ENCODE measurements at places on chromosomes 3 and 15. TPM values are rescaled to one million over a fixed set of nuclear protein-coding genes. Genes with fewer than 3 reads are reported as not detected.

- no peak for DNase-seq
These were observed 504.9 kb downstream of the EDEM1 start for GRCh38 chr3:5692446-5692845.

GRCh38 chr3:55654123-55654760 is 167.1 kb upstream of the WNT5A start:
- no peak for DNase-seq

- DNase-seq: peak; percentile 41
These were observed 162.5 kb upstream of the CHRNA7 start for GRCh38 chr15:31867536-31868442.

DNA sequence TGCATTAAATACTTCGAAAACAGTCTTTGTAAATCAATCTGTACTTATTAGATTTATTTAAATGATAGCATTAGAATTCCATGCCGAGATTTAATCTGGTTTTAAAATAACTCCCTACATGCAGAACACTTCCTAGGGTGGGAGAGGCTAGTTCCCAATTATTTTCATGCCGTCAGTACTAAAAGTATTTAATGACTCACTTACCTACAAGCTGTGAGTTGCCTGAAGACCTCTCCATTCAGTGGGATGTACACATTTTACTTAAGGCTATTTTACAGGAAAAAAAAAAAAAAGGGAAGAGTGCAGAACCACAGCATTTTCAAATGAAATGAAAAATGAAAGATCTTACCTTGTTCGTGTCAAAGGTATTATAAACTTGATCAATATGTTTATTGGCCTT is 469 bp downstream of the GUCA1C start:
- DNase-seq: no peak

- no peak for DNase-seq
These were observed 26.1 kb downstream of the CCR9 start for GRCh38 chr3:45912435-45912834.

GRCh38 chr15:66228807-66229735 is 24.5 kb downstream of the MEGF11 start:
- no peak for DNase-seq

DNA sequence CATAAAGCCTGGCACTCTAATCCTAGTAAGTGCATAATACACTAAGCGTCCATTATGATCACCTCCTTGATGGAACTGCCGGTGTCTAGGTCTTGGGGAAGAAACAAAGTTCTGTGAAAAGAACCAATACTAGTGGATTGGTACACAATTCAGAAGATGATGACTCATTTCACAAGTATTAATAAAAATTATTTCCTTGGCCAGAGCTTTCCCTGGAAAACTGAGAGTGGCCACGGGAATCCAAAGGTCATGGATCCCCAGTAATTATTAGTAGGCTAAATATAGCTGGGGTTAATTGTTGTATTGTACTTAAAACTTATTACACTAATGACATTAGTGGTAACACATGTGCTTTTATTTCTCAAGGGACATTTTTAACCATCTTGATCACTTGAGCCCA is 808.0 kb upstream of the NR2F2 start:
- no peak for DNase-seq

DNA sequence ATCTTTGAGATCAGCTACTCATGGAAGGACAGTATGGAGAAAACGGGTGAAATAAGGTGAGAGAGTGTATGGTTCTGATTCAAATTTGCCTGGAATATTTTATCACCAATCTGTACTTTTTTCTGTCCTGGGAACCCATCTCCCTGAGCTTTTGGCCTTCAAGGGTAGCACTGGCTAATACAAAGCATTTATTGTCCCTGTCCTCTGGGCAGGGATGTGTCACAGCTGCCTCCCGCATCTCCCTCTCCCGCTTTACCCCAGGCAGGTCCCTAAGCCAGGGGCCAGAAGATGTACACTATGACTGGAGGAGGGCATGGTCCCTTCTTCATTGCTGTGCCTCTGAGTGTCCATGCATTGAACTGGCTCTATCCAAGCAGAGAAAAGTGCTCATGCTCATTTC is 201.7 kb upstream of the CHRNA7 start:
- DNase-seq: no peak

NTRK3 gene
- total RNA-seq: 4.0 TPM

DZIP1L gene
- total RNA-seq: 14.9 TPM

All from MG63 (cell line).